ENCODE measurements at places on chromosomes 4 and X.

- ATAC-seq = no peak
Measured at GRCh38 chr4:69793732-69794131, 33.3 kb upstream of the SULT1B1 start.

GRCh38 chrX:96591421-96591820 lies 93.2 kb upstream of the DIAPH2 start:
- ATAC-seq = no peak

DNA sequence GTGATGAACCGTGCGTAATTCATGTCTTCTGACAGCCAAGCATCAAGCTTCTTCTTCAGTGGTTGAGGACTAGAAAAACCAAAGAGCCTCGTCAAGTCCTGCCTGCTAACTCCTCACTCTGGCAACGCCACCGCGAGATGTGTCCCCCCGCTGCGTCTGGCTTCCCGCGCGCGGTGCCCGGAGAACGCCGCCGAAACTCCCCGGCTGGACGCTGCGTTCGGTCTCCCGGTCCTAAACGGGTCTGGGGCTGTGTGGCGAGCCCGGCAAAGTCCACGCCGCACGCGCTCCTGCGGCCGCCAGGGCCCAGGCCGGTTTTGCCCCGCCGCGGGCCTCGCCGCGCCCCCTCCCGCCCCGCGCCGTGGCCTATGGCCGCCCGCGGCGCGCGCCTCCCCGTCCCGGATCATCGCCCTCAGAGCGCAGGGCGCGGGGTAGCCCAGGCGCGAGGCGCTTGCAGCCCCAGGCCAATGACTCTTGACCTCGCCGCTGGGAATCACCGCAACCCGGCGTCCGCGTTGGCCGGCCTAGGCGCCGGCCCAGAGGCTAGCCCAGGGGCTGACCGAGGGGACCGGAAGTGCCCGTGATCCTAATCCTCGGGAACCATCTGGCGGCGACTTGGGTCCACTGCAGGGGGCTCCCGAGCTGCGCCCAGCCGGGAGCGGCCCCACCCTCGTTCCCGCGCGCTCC lies at the start of gene AADAT:
TSS of gene AADAT (minus strand) at position 289 of the 684 bp plus-strand sequence. CDS start at position 23, 266 bp downstream.
- ATAC-seq = no peak

GRCh38 chr4:150289881-150290280 lies 211.6 kb downstream of the DCLK2 start:
- no peak for ATAC-seq

DNA sequence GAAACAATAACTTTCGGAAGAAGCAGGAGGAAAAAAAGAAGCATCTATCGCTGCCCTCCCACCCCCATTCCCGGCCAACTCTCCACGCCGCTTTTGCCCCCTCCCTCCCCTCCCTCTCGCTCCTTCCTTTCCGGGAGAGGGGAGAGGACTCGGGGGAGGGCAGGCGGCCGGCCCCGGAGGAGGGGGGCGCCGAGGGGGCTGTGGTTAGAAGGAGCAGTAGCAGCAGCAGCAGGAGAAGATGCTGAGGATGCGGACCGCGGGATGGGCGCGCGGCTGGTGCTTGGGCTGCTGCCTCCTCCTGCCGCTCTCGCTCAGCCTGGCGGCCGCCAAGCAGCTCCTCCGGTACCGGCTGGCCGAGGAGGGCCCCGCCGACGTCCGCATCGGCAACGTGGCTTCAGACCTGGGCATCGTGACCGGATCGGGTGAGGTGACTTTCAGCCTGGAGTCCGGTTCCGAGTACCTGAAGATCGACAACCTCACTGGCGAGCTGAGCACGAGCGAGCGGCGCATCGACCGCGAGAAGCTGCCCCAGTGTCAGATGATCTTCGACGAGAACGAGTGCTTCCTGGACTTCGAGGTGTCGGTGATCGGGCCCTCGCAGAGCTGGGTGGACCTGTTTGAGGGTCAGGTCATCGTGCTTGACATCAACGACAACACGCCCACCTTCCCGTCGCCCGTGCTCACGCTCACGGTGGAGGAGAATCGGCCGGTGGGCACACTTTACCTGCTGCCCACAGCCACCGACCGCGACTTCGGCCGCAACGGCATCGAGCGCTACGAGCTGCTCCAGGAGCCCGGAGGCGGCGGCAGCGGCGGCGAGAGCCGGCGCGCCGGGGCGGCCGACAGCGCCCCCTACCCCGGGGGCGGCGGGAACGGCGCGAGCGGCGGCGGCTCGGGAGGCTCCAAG lies 1.3 kb downstream of the PCDH7 start:
- no peak for ATAC-seq

DNA sequence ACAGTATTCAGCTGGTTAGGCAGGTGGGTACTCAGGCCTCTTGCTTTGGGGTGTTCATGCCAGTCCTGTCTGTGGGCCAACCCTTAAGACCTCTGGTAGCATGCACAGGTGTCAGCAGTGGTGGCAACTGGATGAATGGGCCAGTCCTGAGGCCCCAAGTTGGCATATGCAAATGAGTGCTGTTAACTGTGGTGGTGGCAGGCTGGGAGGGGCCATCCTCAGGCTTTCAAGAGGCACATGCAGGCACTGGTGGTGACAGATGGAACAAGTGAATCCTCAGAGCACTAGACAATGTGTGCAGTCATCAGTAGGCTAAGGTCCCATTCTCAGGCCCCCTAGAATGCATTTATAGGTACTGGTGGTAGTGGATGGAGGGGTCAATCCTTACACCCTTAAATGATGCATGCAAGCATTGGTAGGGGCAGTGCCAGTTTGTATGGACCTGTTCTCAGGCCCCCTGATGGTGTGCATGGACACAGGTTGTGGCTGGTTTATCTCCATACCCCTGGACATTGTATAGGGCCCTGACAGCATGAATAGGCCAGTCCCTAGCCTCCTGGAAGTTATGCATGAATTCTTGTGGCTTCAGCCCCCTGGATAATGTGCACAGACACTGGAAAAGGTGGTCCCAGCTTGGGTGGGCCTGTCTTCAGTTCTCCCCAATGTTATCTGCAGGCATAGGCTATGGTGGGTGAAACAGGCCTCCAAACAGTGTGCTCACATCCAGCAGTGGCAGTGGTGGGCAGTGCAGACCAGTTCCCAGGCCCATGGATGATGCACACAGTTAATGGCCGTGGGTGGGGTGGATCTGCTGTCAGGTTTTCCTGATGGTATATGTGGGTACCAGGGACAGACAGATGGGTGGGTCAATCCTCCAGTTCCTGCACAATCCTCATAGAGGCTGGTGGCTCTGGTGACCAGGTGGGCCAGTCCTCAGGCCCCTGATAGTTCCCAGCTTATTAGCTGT lies 24.7 kb downstream of the TECRL start:
- ATAC-seq = no peak

DNA sequence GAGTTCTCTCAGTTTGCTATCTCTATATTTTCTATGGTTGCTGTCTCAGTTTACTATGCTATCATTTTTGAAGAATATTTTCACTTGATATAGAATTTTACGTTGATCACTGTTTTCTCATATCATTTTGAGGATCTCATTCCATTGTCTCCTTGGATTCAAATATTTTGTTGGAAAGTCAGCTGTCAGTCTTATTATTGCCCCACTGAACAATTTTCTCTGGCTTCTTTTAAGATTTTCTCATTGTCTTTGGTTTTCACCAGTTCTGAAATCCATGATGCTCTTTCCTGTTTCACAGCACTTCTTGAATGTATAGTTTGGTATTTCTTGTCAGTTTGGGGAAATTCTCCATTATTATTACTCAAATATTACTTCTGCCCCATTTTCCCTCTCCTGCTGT lies 81.1 kb downstream of the ENPP6 start:
- no peak for ATAC-seq

DNA sequence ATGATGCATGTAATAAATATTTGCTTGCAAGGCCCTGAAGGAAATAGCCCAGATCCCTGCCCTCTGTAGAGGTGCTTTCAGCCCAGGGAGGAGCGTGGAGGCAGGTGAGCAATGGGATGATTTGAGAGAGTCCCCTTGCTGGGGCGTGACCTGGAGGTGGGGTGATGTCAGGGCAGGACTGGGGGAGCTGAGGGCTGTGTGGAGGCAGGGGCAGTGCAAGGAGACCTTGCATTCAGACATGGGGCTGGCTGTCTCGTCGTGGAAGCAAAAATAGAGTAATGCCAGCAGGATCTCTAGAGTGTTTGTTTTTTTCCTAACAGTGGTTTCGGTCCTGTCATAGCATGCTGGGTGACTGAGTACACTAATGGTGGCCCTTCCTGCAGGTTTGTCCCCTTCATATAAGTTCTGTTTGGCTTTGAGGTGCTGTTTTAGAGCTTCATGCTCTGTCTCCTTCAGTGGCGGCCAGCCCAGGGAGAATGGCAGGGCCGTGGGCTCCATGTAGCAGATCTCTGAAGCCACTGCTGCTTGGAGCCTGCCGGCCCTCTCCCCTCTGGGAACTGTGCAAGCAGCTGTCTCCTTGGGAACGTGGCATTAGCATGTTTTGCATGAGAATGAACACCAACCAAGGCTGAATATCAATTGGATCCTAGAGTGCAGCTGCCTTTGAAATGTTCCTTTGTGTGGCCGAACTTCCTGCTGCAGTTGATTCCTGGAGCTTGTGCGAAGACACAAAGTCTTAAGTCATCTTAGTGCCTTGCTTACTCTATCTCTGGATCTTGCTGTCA lies 39.3 kb upstream of the CLDN34 start:
- ATAC-seq = no peak

- ATAC-seq = peak; percentile 69
Measured at GRCh38 chrX:49171752-49172279, at the start of gene PLP2. PLP2 (plus strand) TSS chrX:49171898; CDS start chrX:49172001, 103 bp downstream.

DNA sequence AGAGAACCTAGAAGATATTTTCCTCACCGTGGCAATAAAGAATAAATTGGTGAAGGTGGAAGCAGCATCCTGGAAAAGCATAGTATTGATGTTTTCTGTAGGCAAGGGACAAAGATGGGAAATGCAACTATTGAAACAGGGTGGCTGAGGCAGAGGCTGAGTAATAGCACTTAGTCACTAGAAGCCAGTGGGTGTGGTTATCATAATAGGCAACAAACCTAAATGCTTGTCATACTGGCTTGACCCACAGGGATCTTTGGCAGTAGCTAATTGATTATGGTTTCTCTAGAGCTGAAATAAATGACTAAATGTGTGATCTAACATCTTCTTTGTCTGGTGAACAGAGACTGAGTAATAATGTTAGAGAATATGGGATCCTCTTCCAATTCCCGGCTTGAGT lies 353.6 kb upstream of the RPS6KA3 start:
- ATAC-seq = no peak

GRCh38 chr4:152434011-152434410 lies 101.9 kb downstream of the FBXW7 start:
- no peak for ATAC-seq

GRCh38 chrX:139299309-139299708 lies 231.2 kb upstream of the F9 start:
- no peak for ATAC-seq

- ATAC-seq = no peak
Measured at GRCh38 chr4:160091631-160092030, 988.8 kb downstream of the RAPGEF2 start.

GRCh38 chr4:110415041-110415440 lies 60.9 kb upstream of the ENPEP start:
- no peak for ATAC-seq

GRCh38 chrX:46295963-46296362 lies 249.3 kb downstream of the ZNF674 start:
- no peak for ATAC-seq

- ATAC-seq = no peak
Measured at GRCh38 chrX:11351375-11352295, 58.4 kb downstream of the AMELX start.

DNA sequence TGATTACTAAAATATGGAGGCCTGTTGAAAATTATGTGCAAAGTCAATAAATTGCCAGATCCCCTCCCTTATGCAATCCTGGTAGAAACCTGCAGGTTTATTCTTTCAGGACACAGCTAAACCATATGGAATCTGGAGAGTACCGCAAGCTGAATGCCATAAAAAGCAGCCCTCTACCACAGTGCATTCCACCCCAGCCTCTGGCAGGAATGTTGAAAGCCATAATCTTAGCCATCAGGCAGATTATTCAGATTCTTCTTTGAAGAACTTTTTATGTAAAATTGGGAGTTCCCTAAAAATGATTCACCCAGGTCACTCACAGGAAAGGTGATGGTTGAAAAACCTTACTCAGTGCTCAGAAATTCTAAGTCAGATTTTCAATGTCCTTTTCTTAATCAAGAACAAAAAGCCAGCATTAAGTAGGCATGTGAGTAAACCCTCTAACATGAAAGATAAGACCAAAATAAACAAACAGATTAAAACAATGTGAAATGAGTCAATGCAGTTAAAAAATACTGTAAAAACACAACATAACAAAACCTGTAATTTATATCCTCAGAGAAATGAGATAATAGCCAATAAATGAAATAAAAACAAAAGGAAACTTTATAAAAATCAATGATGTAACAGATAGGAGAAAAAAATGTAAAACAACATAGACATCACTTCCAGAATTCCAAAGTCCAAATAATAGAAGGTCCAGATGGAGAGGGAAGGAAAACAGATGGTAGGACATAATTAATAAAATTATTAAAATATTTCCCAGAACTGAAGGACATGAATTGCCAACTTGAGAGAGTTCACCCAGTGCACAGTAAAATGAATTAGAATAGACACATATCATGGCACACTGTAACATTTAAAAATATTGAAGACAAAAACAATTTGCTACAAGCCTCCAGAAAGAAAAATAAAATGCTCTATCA lies 226.9 kb downstream of the FSTL5 start:
- no peak for ATAC-seq

DNA sequence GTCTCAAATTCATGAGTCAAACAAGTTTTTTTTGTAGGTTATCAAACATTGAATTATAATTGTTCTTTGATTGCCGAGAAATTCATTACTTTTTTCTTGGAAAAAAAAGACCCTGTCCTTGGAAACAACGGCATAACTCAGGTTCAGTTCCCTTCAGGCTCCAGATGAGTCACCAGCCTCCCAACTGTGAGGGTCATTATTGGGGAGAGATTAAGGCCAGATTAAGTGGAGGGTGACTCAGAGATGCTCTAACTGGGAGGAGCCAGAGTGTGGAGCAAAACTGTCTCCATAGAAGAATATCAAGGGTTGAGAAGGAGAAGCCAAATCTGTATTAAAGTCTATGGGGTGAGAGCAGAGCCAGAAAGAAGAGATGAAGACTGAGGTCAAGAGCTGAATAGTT lies 9.6 kb downstream of the ADGRG4 start:
- no peak for ATAC-seq

DNA sequence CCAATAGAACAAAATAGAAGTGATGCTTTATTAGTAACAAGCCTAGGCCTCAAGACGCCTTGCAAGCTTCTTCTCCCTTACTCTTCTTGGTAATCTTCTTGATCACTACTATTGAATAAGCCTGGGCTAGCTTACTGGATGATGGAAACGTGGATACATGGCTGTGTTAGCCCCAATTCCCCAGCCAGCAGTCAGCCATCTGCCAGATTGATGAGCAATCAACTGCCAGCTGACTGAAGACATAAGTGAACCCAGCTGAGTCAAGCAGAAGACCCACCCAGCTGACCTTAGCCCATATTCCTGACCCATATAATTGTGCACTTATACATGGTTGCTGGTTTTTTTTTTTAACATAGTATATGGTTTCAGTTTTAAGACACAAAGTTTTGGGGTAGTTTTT lies 130.4 kb downstream of the DHX15 start:
- no peak for ATAC-seq

All from activated CD4-positive, CD25-positive, alpha-beta regulatory T cell treated with anti-CD3 and anti-CD28 coated beads, Interleukin-2, amount 50 U/mL, for 24 hours (primary cell).